ENCODE measurements at places on chromosomes 12 and 14.
A peak's percentile ranks its signal among the peaks of the same experiment; 100 is the strongest.

GRCh38 chr12:4496145-4496838 is 42.4 kb upstream of the RAD51AP1 start:
- peaks cover 40% of the 10 kb centered on the region for H3K36me3 ChIP-seq
- no peaks in the 10 kb centered on the region for H3K27me3 ChIP-seq
- DNase-seq, result no peak
- H3K4me1 ChIP-seq, result no peaks in the 10 kb centered on the region

- H3K36me3 ChIP-seq, result peaks cover 34% of the 10 kb centered on the region
- H3K27ac ChIP-seq, result no peak overlapping the region
- H3K27me3 ChIP-seq, result no peaks in the 10 kb centered on the region
- H3K4me3 ChIP-seq, result no peak overlapping the region
- no peak for DNase-seq
- no peaks in the 10 kb centered on the region for H3K4me1 ChIP-seq
Measured at GRCh38 chr12:98696036-98696646, 51.1 kb downstream of the APAF1 start.

- no peak overlapping the region for H3K4me3 ChIP-seq
- DNase-seq, result no peak
Measured at GRCh38 chr14:24088095-24088494, 6.0 kb upstream of the PCK2 start.

GRCh38 chr12:107484230-107484629 is 201.4 kb upstream of the PWP1 start:
- H3K36me3 ChIP-seq, result no peaks in the 10 kb centered on the region
- no peak overlapping the region for H3K4me3 ChIP-seq
- H3K4me1 ChIP-seq, result no peaks in the 10 kb centered on the region
- H3K27me3 ChIP-seq, result no peaks in the 10 kb centered on the region

- peaks cover 32% of the 10 kb centered on the region for H3K4me1 ChIP-seq
- DNase-seq, result no peak
- H3K36me3 ChIP-seq, result peaks cover 11% of the 10 kb centered on the region
- H3K27me3 ChIP-seq, result no peaks in the 10 kb centered on the region
- H3K4me3 ChIP-seq, result no peak overlapping the region
- no peak overlapping the region for H3K27ac ChIP-seq
Measured at GRCh38 chr12:6450091-6450868, 1.6 kb upstream of the TAPBPL start.

- no peak for DNase-seq
- peaks cover 12% of the 10 kb centered on the region for H3K4me1 ChIP-seq
- no peaks in the 10 kb centered on the region for H3K36me3 ChIP-seq
Measured at GRCh38 chr12:807041-807735, 54.8 kb downstream of the WNK1 start.

- H3K27me3 ChIP-seq, result no peaks in the 10 kb centered on the region
- H3K36me3 ChIP-seq, result no peaks in the 10 kb centered on the region
- peak; percentile 41 for DNase-seq
Measured at GRCh38 chr12:31234955-31235867, 90.7 kb downstream of the SINHCAF start.

DNA sequence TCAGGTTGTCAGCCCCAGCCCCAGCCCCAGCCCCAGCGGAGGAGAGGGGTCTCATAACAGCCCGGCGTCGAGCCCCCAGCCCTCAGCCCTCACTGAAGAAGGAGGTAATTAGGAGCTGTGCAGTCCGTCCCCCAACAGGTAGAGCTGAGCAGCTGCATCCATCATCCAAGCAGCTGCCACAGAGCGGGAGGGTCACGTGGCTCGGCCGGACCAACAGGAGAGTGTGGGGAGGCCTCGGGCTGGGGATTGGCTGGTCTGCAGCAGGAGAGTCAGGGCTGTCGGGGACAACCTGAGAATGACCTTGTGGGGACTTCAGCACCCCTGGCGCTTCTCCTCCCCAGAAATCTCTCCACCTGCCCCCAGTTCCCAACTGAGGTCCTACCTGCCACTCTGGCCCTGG is 29.6 kb downstream of the SMUG1 start:
- no peak overlapping the region for H3K4me3 ChIP-seq
- DNase-seq, result no peak
- no peaks in the 10 kb centered on the region for H3K36me3 ChIP-seq
- no peak overlapping the region for H3K27ac ChIP-seq

DNA sequence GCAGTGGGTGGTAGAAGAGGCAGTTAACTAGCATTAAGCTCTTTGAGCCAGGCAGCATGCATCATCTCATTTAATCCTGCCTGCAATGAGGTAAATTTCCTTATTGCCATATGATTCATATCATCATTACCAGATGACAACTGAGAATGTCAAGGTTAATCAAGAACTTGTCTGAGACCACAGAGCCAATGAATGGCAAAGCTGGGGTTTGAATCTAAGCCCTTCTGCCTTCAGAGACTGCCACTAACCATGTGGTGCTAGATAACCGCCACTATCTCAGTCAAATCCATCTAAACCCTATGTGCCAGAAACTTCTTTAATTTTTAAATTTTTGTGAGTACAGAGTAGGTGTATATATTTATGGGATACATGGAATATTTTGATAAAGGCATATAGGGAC is 77.8 kb upstream of the GRIP1 start:
- H3K27me3 ChIP-seq, result no peaks in the 10 kb centered on the region
- no peaks in the 10 kb centered on the region for H3K4me1 ChIP-seq
- H3K36me3 ChIP-seq, result no peaks in the 10 kb centered on the region
- H3K4me3 ChIP-seq, result no peak overlapping the region

GRCh38 chr12:87381742-87382141 is 647.5 kb downstream of the C12orf50 start:
- no peaks in the 10 kb centered on the region for H3K27me3 ChIP-seq
- H3K4me3 ChIP-seq, result no peak overlapping the region
- H3K36me3 ChIP-seq, result no peaks in the 10 kb centered on the region

GRCh38 chr14:56207626-56208292 is 89.5 kb downstream of the PELI2 start:
- peaks cover 16% of the 10 kb centered on the region for H3K4me1 ChIP-seq
- no peaks in the 10 kb centered on the region for H3K36me3 ChIP-seq
- H3K27ac ChIP-seq, result no peak overlapping the region
- H3K27me3 ChIP-seq, result no peaks in the 10 kb centered on the region
- H3K4me3 ChIP-seq, result no peak overlapping the region

- no peaks in the 10 kb centered on the region for H3K36me3 ChIP-seq
- H3K27ac ChIP-seq, result no peak overlapping the region
- no peak overlapping the region for H3K4me3 ChIP-seq
- no peaks in the 10 kb centered on the region for H3K27me3 ChIP-seq
Measured at GRCh38 chr12:91935296-91935695, 210.3 kb downstream of the BTG1 start.

- no peaks in the 10 kb centered on the region for H3K27me3 ChIP-seq
- DNase-seq, result no peak
Measured at GRCh38 chr14:24395609-24396582, 2.9 kb upstream of the NYNRIN start.

DNA sequence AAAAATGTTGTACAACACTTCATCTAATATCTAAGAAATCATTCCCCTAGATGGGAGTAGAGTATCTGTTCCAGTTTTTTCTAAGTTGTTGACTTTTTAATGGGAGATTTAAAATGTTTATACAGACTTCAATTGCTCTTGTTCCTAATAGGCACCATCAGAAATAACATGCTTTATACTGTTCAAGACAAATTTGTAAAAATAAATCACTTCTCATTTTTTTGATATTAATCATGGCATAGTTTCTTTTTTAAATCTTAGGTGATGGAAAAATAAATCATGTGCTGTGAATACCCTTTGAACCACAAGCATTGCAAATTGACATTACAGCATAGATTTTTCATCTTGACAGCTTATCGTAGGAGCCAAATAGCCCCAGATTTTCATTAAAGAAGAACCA is 473.5 kb upstream of the MGAT4C start:
- no peak for DNase-seq
- no peak overlapping the region for H3K27ac ChIP-seq

DNA sequence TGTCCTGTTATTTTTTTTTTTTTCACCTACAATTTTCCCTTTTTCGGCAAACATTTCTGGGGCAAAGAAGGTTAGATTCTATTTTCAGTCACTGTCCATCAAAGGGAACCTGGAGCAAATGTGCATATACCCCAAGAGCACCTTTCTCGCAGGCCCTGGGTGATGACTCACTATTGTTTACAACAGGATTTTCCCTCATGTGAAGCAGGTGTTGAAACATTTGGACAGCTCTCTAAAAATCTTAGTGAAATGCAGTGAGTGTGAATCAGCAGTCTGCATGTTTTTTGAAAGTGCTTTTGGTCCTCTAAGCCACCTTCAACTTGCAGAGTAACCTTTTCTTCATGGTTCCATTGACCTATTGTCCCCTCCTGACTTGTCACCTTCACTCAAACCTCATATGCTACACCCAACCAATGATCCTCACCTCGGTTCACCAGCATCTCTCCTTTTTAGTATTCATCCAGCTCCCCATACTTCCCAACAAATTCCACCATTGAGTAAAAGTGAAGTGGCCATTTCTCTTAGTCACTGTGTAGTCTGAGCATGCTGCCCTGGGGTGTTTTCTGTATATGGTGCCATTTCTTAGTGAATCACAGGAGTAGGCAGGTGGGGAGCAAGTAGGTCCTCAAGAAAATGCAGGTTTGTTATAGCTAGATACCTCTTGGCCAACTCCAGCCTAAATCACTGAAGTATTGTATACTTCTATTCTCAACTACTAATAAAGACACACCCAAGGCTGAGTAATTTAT is 260.2 kb downstream of the BMP4 start:
- 0 out of 2 replicates have a peak, but pooled peaks cover 5% of the 10 kb centered on the region for H3K27me3 ChIP-seq
- no peaks in the 10 kb centered on the region for H3K36me3 ChIP-seq
- no peaks in the 10 kb centered on the region for H3K4me1 ChIP-seq
- no peak overlapping the region for H3K27ac ChIP-seq

- H3K27ac ChIP-seq, result no peak overlapping the region
- DNase-seq, result no peak
- H3K27me3 ChIP-seq, result no peaks in the 10 kb centered on the region
- 0 out of 2 replicates have a peak, but pooled peaks cover 2% of the 10 kb centered on the region for H3K36me3 ChIP-seq
Measured at GRCh38 chr12:110635055-110635454, 21.1 kb downstream of the TCTN1 start.

DNA sequence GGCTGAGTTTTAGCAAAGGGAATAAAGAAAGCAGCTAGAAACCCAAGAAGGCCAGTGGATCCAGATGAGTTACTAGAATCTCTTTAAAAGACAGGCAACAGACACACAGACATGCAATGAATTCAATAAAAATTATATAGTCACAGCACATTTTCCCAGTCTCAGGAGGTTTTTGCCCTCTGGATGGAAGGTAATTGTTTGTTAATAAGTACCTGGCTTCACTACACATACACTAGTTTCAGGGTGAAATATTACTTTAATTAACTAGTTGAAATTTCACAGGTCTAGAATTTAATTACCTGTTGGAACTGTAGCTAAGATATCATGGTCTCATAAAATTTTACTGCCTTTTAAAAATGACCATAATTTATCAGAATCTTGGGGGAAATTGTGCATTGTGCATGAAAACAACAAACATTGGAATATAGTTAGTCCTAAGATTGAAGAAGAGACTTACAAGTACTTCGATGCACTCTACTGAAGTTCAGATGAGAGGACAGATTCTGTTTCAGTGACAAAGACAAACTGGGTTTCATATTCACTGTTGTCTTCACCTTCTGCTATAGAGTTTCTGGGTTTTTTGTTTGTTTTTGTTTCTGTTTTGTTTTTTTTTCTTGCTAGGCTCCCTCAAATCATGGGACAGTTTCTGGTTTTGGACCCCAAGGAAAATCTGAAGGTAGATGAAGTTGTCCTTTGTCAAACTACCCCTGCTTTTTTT is 277.0 kb upstream of the GARIN6 start:
- no peaks in the 10 kb centered on the region for H3K36me3 ChIP-seq
- no peaks in the 10 kb centered on the region for H3K27me3 ChIP-seq

DNA sequence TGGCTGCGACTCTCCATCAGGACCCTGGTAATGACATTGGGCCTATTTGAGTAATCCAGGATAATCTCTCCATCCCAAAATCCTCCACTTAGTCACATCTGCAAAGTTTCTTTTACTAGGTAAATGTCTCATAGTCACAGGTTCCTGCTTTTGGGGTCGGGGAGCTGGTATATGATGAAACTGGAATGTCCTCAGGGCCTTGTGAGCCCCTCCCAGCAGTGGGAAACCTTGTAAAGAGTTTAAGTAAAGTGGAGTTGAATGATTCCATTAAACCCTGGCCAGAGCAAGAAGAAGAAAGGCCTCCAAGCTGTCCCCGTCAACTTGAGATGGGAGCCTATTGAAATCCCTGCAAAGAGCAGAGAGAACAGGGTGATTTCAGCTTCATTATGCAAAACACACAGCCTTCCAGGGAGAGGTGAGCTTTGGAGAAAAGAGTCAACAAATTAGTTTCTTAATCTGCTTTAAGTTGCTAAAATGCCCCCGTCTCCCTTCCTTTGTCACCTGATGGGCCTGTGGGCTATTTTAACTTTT is 12.6 kb downstream of the WSCD2 start:
- no peak overlapping the region for H3K4me3 ChIP-seq
- H3K27me3 ChIP-seq, result 0 out of 2 replicates have a peak, but pooled peaks cover 5% of the 10 kb centered on the region
- no peak for DNase-seq
- H3K4me1 ChIP-seq, result no peaks in the 10 kb centered on the region

Data from SJSA1 (cell line).